Heart right ventricle (tissue), 16 donors: ENCODE measurements at places on chromosomes 1 and 21. TPM values are rescaled to one million over a fixed set of nuclear protein-coding genes. Genes with fewer than 3 reads are reported as not detected.

The SLC1A7 gene
- 0.51 TPM for total RNA-seq

The OR10J5 gene
- not detected for total RNA-seq

The ALX3 gene
- total RNA-seq = not detected

The PRKCZ gene
- total RNA-seq = 14.4 TPM

The GJA4 gene
- total RNA-seq = 37.5 TPM

The VWA5B1 gene
- total RNA-seq = not detected

DNA sequence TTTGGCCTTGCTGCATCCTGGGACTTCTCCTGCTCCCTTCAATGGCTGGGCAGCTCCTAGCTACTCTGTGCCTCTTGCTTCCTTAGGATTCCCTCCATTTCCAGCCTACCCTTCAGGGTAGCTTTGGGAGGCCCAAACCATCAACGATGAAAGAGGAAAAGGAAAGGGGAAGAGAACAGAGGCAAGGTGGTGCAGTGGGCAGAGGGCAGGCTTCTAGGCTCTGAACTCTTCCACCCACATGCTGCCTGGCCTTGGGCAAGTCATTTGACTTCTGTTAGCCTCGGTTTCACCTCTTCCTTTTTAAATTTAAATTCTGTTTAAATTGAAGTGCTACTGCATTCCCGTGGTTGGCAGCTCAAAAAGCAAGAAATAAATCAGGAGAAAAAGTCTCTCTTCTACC, 5.7 kb upstream of the PPM1J start:
- no peak overlapping the region for H3K4me3 ChIP-seq
- H3K27me3 ChIP-seq = peaks cover 12% of the 10 kb centered on the region
- DNase-seq = no peak
- H3K27ac ChIP-seq = no peak overlapping the region
- H3K4me1 ChIP-seq = peaks cover 3% of the 10 kb centered on the region
- H3K36me3 ChIP-seq = no peaks in the 10 kb centered on the region

DNA sequence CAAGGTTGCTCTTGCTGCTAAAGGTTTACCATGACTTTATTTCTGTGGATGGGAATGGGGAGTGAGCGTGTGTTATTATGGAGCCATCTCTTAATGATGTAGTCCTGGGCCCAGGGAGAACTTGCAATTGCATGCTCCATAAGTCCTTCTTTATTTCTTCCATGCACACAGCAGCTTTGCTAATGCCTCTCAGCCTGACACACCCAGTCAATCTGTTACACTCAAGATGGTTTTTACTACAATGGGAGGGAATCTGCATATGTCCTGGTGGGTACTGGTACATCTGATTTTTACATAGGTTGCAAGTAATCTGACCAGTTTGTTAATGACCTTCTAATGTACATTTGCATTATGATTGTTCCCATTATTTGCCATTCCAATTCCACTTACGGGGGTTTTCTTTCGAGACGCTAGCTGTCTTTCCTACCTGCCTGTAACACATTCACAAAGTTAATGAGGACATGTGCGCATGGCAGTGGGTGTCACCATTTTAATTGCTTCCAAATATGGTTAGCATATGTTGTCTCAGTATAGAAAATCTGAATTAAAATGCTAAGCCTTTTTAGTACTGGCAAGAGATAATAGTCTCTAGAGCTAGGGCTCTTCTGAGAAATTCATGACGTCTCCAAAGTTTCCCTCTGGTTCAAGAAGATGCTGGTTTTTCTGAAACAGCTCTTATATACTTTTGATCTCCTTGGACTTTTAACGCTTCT, 188.2 kb downstream of the GRIK1 start:
- H3K36me3 ChIP-seq = no peaks in the 10 kb centered on the region
- H3K4me1 ChIP-seq = no peaks in the 10 kb centered on the region
- no peak for DNase-seq
- H3K27ac ChIP-seq = no peak overlapping the region
- H3K4me3 ChIP-seq = no peak overlapping the region

GRCh38 chr1:111535256-111536191, 32.1 kb upstream of the ADORA3 start:
- no peak for DNase-seq
- no peaks in the 10 kb centered on the region for H3K36me3 ChIP-seq
- no peak overlapping the region for H3K4me3 ChIP-seq
- H3K27me3 ChIP-seq = no peaks in the 10 kb centered on the region
- no peak overlapping the region for H3K27ac ChIP-seq

GRCh38 chr1:241253471-241253870, 103.5 kb downstream of the RGS7 start:
- H3K4me1 ChIP-seq = no peaks in the 10 kb centered on the region
- H3K27ac ChIP-seq = no peak overlapping the region
- DNase-seq = no peak
- no peak overlapping the region for H3K4me3 ChIP-seq

DNA sequence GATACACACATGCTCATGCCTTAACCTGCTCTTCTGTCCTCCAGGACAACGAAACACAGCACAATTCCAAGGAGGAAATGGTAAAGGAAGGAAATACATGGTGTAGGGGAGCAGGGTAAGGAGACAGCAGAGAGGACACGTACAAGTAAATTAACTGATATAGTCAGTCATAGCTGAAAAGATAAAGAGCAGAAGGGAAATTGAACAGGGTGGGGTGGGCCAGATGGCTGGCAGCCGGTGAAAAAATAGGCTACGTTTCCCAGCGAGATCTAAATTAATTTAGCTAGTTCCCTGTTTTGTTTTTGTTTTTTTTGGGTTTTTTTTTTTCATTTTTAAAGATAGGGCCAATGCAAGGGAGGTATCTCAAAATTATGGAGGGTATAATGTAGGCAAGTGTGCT, 109.2 kb downstream of the FAM78B start:
- no peaks in the 10 kb centered on the region for H3K4me1 ChIP-seq
- H3K36me3 ChIP-seq = no peaks in the 10 kb centered on the region
- DNase-seq = no peak
- no peaks in the 10 kb centered on the region for H3K27me3 ChIP-seq
- H3K27ac ChIP-seq = no peak overlapping the region

GRCh38 chr21:14523234-14523633, 22.9 kb downstream of the SAMSN1 start:
- H3K27me3 ChIP-seq = no peaks in the 10 kb centered on the region
- H3K4me1 ChIP-seq = no peaks in the 10 kb centered on the region
- H3K27ac ChIP-seq = no peak overlapping the region
- H3K4me3 ChIP-seq = no peak overlapping the region

DNA sequence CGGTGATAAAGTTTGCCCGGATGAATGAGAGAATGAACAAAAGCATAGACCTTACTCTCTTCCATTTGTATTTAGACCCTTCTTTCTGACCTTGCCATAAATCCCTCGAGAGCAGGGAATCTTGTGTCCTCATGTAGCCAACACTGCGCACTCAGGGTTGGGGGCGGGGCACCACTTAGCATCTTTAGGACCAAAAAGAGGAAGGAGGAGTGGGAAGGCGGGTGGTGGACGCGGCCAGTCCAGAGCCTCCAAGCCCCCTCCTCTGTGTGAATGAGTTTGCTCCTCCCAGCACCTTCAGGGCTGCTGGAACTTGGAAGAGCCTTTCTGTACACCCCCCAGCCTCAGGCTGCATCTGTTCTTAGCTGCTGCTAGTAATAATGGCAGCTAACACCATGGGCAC, 141.9 kb upstream of the TMEM51 start:
- H3K36me3 ChIP-seq = no peaks in the 10 kb centered on the region
- H3K27ac ChIP-seq = no peak overlapping the region
- DNase-seq = no peak
